ENCODE measurements at places on chromosomes 3 and 15. TPM values are rescaled to one million over a fixed set of nuclear protein-coding genes. Genes with fewer than 3 reads are reported as not detected.

The WNT5A gene
- 11.3 TPM for total RNA-seq

- H3K27me3 ChIP-seq, result no peaks in the 10 kb centered on the region
- no peak for DNase-seq
- peak overlapping the region; percentile 86 for H3K4me3 ChIP-seq
- peak overlapping the region; percentile 99 for H3K27ac ChIP-seq
These were observed 399 bp upstream of the SUCLG2 start for GRCh38 chr3:67654844-67655177.

DNA sequence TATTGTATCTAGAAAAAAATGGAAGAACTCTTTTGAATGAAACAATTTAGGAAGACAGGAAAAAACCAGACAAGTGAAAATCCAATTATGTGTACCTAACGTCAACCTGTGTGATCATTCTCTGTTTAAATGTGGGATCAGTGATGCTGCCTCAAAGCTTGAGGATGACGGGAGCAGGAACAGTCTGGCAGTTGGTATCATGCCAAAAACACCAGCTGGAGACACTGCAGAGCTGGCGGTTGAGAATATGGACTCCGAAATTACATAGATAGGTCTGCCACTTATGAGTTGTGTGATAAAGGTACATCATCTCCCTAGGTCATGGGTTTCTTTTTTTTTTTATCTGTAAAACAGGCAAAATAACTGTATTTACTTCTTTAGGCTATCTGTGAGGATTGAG lies 480.5 kb downstream of the CNTN4 start:
- no peak overlapping the region for H3K27ac ChIP-seq
- H3K4me1 ChIP-seq, result no peaks in the 10 kb centered on the region
- no peaks in the 10 kb centered on the region for H3K27me3 ChIP-seq
- H3K4me3 ChIP-seq, result no peak overlapping the region
- no peak for DNase-seq

DNA sequence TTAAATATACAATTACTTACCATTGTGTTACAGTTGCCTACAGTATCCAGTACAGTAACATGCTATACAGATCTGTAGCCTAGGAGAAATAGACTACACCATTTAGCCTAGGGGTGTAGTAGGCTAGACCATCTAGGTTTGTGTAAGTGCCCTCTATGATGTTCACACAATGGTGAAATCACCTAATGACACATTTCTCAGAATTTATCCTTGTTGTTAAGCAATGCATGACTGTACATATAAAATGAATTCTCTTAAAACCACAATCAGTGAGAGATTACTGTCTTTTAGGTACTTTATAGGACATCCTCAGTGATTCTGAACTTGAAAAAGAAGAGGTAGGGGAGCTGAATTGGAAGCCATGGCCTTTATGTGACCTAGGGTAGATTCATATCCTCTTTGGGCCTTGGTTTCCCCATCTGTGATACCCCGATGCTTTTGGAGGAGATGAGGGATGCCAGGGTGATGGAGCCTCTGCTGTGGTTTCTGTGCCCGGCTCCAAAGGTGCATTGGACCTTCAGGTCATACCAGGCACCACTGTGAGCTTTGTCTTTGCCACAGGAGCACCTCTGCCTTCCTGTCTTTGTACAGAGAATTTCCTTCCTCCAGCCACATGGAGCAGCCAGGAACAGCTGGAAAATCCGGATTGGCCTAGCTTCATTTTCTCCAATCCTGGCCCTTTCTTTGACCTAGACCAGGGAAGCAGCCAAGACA lies 51.9 kb upstream of the FLNB start:
- no peaks in the 10 kb centered on the region for H3K36me3 ChIP-seq
- no peak overlapping the region for H3K4me3 ChIP-seq
- H3K4me1 ChIP-seq, result peaks cover 8% of the 10 kb centered on the region
- H3K27me3 ChIP-seq, result no peaks in the 10 kb centered on the region
- H3K27ac ChIP-seq, result no peak overlapping the region
